Activated T-helper 1 cell treated with anti-CD3 and anti-CD28 coated beads, Interleukin-2, amount 50 U/mL, for 16 hours (primary cell): ENCODE measurements at places on chromosomes 1 and 21.

GRCh38 chr1:69263921-69264391 is 303.8 kb upstream of the LRRC7 start:
- no peak for DNase-seq

DNA sequence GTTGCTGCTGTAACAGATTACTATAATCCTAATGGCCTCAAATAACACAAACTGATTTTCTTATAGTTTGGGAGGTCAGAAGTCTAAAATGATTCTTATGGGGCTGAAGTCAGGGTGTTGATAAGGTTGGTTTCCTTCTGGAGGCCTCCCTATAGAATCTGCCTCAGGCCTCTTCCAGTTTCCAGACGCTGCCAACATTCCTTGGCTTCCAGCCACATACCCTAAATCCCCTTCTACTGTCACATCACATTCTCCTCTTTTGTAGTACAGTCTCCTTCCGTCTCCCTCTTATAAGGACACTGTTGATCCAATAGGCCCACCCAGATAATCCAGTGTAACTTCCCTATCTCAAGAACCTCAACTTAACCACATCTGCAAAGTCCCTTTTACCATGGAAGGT is 145.3 kb upstream of the NCAM2 start:
- DNase-seq: no peak

- no peak for DNase-seq
These were observed 56.8 kb upstream of the IRF2BP2 start for GRCh38 chr1:234666761-234667160.

DNA sequence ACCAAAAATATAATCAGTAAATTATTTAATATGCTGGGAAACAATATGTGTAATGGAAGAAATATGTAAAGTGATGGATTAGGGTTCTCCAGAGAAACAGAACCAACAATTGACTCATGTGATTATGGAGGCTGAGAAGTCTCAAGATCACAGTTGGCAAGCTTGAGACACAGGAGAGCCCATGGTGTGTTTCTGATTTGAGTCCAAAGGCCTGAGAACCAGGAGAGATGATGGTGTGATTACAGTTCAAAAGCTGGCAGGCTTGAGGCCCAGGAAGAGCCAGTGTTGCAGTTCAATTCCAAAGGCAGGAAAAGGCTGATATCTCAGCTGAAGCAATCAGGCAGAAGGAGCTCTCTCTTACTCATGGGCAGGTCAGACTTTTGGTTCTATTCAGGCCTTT is 138.8 kb upstream of the NBPF11 start:
- no peak for DNase-seq

GRCh38 chr1:151897991-151898431 is 11.3 kb downstream of the THEM4 start:
- no peak for DNase-seq

DNA sequence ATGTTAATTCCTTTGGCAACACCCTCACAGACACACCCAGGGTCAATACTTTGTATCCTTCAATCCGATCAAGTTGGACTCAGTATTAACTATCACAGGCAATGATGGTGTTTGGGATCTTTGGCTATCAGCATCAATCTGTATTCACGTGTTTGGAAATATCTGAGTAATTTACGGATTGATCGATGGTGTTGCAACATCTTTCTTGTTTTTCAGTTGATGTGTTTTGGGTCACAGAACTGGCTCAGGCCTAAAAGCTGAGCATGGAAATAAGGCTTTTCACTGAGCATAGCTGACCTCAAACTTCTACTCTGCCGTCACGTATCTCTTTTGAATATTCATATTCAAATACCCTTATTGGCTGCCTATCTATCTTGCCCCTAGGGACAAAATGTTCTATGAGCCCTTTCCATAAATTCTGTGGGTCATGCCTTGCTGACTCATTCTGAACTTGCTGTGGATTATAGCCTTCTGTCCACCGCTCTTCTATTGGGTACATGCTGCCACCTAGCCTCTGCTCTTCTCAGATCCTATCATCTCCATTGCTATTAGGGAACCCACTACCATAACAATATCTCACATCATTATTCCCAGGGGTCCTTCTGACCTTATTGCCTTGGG is 156.0 kb downstream of the PDE4B start:
- no peak for DNase-seq

- no peak for DNase-seq
These were observed 12.7 kb upstream of the SDHB start for GRCh38 chr1:17066361-17067068.

- no peak for DNase-seq
These were observed 88.4 kb downstream of the SDCCAG8 start for GRCh38 chr1:243343970-243344937.

DNA sequence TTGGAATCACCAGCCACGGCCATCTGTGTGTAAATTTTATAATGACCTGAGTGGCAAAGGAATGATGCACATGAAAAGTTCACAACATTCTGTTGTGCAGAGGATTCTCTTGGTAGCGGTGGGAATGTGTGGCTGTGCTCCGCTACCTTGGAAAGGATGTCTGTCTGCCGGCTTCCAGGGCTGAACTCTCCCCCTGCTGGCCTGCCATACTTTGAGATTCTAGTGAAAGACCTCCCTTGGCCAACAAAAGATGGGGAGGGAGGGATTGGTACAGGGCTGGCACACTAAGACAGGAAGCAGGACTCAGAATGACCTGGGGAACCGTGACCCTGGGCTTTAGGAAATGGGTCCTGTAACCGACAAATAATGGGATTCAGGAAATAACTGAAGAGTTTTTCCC is 194.5 kb upstream of the PLD5 start:
- no peak for DNase-seq

DNA sequence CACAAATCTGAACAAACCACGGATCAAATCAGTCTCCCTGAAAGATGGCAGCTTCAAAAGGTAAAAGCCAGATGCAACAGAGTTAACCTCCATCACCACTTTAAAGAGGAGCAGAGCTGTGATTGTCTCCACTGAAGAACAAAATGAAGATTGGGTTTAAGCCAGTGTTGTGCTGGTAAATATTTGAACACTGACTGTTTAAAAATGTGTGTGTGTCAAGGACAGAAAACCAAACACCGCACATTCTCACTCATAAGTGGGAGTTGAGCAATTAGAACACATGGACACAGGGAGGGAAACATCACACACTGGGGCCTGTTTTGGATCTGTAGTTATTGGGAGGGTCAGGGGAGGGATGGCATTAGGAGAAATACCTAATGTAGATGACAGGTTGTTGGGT is 83.9 kb downstream of the ST6GALNAC5 start:
- DNase-seq: no peak

- DNase-seq: no peak
These were observed 468.7 kb upstream of the B3GALT2 start for GRCh38 chr1:193654951-193655735.

DNA sequence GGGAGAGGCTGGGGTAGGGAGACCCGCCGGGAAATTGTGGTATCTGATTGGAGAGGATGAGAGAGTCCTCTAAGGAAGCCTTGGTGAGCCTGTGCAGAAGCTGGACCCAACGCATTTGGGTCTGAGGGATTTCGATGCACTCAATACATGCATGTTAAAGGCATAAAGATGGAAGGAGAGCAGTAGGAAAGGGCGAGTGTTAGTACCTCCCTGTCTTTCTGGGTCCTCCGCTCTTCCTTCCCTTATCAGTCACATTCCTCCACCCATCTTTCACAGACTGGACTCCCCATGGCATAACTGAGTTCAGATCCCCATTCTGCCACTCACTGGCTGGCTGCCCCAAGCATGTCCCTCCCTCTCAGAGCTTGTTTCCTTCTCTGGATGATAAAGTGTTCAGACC is 7.3 kb downstream of the RGS16 start:
- no peak for DNase-seq

GRCh38 chr1:182806015-182806678 is 16.6 kb downstream of the NPL start:
- no peak for DNase-seq

DNA sequence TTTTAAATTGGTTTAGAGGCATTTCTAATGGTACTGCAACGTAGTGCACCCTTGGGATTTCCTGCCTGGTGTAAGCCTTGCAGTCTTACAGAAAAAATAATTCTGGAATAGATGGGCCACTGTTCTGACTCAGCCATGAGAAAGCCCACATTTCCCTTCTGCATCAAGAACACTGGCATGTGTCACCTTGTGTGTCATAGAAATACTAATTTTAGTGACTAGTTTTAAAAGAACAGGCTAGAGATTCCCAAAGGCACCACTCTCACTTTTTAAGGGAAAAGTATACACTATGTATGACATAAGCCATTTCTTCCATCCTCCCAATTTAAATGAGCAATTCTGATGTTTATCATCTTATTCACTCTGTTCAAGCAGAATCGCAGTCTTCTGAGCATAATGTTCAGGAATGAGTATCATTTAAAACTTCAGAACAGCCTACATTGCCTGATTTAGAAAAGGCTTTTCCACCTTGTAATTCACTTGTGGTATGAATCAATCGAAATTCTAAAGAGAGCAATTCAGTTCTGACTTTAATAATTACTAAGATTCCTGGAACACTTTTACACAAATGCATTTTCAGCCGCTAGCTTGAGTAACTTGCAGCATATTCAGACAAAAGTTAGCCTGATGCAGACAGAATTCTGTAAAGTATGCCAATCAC is 18.8 kb downstream of the RGS13 start:
- no peak for DNase-seq

DNA sequence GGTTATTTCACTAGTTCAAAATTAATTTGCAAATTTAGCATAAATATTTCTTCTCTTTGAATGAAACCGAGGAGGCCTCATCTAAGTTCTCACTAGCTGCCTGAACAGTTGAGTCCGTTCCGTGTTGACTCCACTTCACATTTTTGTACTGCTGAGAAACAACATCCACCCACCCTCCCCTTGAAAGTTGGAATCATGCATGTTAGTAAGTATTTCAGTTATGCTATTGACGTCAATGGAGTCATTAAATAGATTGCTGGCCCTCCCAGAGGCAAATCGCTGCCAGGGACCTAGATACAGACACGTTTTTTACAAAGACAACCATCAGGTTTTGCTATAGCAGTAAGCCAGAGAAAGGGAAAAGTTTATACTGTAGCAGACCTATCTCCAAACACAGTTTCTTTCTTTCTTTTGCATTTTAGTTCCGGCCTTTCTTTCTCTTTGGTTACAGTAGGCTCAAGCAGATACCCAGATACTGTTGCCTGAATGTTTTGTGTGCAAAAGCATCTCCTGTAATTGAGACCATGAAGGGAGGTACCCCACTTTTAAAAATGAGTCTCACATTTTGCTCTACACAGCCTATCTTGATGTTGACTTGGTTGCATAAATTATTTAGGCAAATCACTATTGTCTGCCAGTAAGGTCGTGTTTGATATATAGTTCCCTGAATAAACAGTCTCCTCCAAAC is 262.6 kb upstream of the SGIP1 start:
- no peak for DNase-seq

- DNase-seq: no peak
These were observed at the start of gene AKT3 for GRCh38 chr1:243850202-243850451. TSS of gene AKT3 (minus strand) at chr1:243850243. CDS start at chr1:243843170, 7,073 bp downstream.

- no peak for DNase-seq
These were observed 357.6 kb downstream of the TGFB2 start for GRCh38 chr1:218702775-218703174.

DNA sequence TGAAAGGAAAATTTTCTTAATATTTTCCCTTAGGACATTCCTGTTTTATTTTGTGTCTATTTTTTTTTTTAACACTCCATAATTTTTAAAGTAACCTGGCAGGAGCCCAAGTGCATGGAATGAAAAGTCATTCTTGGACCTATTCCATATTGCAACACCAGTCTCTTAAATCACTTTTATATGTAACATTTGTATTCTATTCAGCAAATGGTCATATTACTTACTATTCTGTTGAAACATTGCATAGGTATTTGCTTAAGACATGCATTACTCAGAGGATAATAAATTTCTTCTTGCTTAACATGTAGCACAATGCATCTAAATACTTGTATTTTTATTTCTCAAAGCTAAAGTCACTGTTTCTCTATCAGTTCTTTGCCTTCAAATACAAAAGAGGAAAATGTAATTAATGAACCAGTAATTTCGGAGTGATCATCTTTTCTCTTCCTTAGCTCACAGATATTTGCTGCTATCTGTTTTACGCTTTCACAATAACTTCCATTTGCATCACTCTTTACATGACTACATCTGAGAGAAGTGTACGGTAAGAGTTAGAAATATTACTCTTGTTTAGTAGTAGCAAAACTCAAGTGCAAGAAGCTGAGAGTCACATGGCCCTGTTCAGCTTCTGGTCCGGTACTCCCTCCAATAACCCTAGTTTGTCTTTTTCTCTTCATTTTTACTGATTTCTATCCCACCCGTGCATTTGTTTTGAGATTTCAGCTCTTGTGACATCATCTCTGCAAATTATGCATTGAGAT is 394.8 kb downstream of the USP25 start:
- no peak for DNase-seq

DNA sequence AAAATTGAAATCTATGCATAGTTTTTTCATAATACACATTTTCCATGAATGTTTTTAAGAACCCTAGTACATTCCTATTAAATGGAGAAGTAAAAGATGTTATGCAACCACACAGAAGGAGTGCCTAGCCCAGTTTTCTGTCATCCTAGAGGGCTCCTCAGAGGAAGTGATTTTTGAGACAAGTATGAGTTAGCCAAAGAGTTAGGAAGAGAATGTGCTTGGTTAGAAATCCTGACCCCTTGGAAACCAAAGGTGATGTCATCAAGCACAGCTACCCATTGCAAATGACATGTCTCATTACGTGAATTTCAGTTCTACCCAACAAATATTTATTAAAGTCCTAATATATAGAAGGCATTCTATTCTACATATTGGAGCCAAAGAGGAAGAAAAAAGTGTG is 88.9 kb upstream of the TNFSF4 start:
- no peak for DNase-seq

DNA sequence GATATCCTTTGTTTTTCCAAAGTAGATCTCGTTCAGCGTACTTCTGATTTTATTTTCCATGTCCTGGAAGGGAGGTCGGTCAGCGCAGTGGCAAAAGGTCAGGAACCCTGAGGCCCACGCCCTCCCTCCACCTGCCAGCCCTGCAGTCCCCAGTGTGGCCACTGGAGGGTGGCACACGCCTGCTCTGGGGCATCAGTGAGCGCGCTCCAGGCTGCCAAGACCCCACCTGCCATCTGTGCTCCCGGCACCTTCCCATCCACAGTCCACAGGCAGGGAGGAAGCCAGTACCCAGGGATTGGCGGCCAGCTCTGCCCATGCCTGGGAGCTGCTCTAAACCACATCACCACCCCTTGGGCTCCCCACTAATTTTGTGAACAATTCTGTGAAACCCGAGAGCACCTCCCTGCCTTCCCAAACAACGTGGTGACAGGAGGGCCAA is 32.3 kb downstream of the SLC66A1 start:
- DNase-seq: no peak

DNA sequence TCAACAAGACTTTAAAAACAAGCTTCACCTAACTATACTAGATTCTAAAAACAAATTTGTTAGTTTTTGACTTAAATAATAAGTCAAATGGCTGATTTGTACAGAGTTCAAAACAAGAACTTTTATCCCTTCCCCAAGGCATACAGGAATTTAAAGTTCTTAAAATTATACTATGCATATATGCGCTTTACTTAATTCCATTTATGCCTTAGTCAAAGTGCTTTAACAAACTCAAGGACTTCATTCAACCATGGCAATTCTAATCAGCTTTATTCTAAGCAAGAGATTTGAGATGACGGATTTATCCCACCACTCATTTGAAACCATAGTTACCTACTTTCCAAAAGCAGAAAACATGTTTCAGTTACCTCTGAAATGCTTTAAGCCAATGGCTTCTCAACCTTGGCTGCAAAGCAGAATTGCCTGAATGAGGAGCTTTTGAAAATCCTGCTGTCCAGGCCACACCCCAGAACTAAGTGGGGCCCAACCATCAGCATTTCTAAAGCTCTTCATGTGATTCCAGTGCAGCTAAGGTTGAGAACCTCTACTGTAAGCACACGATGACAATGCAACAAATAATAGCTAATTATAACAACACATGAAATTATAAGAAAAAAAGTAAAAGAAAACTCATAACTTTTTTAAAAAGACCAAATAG is 44.6 kb downstream of the TTLL7 start:
- no peak for DNase-seq
